ENCODE measurements at places on chromosomes 1 and 21. TPM values are rescaled to one million over a fixed set of nuclear protein-coding genes. Genes with fewer than 3 reads are reported as not detected.

DNA sequence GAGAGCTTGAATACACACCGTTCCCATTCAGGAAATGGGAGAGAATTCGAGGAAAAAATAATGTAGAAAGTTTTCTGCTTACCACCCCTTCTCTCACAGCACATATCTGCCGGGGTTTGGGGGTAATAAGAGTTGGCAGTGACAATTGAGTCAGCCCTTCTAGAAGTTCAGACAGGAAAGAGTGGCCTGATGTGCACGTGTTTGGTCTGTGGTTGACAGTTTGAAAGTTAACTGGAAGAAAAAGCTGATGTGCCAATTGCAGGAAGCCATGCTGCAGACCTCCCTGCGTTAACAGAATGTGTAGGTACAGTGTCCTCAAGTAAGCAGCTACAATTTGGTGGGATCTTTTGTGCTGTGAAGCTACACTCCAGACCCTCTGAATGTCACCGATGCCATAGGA is 50.9 kb downstream of the DHX9 start:
- DNase-seq, result peak; percentile 22

DNA sequence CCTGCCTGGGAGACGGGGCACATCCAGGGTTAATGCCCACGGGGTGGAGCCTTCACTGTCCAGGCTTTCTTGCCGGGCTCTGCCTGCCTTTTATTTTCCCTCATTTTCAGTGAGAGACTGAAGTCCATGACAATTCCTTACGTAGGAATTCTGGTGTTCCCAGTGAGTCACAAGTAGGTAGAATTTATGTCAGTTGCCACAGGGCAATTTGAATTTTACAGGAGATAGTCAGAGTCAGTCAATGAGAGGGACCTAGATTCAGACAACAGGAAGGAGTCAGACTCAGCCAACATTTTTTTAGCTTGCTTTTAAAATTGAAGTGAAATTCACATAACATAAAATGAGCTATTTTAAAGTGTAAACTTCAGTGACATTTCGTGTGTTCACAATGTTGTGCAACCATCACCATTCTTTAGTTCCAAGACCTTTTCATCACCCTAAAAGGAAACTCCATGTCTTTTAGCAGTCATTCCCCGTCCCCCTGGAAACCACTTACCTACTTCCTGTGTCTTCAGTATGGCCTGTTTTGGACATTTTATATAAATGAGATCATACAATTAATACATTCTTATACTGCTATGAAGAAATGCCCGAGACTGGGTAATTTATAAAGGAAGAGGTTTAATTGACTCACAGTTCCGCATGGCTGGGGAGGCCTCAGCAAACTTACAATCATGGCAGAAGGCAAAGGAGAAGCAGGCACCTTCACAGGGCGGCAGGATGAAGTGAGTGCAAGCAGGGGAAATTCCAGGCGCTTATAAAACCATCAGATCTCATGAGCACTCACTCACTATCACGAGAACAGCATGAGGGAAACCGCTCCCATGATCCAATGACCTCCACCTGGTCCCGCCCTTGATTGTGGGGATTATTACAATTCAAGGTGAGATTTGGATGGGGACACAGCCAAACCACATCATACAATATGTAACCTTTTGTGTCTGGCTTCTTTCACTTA is 14.6 kb downstream of the AJAP1 start:
- no peak for DNase-seq

LRP8 gene
- 41.4 TPM for total RNA-seq

SAMD13 gene
- 0.75 TPM for total RNA-seq

CCNL2 gene
- 403 TPM for total RNA-seq

- no peak for DNase-seq
Observed at GRCh38 chr1:37161171-37161570, 126.9 kb upstream of the GRIK3 start.

DNA sequence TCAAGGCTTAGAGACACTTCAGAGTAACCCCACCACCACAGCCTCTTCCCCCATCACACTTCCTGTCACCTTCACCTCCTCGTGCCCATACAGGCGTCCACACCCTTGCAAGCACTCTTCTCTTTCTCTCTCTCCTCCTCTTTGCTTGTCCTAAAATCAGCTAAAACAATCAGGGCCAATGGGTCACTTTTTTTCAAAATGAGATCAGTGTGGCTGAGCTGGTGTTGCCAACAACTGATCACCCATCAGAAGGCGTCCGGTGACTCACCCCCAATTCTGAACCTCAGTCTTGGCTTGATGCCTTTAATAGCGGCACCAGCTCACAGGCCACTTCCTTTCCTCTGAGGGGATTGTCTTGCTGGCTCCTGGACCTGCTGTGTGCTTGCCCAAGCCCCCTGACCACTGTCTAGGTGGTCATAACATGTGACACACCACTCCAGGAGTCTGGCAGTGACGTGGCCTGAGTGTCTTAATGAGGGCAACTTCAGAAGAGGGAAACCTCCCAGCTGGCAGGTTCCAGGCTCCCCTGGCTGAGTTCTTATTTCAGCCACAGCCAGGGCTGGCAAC is 1.6 kb downstream of the DRAXIN start:
- DNase-seq, result peak; percentile 28

ZSCAN20 gene
- 1.6 TPM for total RNA-seq

GRCh38 chr21:35337573-35337972 is 288.5 kb upstream of the RUNX1 start:
- DNase-seq, result no peak

- DNase-seq, result no peak
Observed at GRCh38 chr1:246178717-246179311, 328.3 kb downstream of the SMYD3 start.

GRCh38 chr21:46142582-46143473 is 12.6 kb downstream of the FTCD start:
- DNase-seq, result no peak

GRCh38 chr1:113088972-113089371 is 16.0 kb downstream of the LRIG2 start:
- DNase-seq, result no peak

C1orf105 gene
- not detected for total RNA-seq

GRCh38 chr1:110230381-110231199 is 20.5 kb downstream of the KCNC4 start:
- no peak for DNase-seq

PLCH2 gene
- 11.8 TPM for total RNA-seq

- DNase-seq, result no peak
Observed at GRCh38 chr1:162885265-162885664, 24.3 kb upstream of the CCDC190 start.

GRCh38 chr1:12709696-12710095 is 6.2 kb upstream of the AADACL3 start:
- no peak for DNase-seq

ODF2L gene
- 61.4 TPM for total RNA-seq

DNA sequence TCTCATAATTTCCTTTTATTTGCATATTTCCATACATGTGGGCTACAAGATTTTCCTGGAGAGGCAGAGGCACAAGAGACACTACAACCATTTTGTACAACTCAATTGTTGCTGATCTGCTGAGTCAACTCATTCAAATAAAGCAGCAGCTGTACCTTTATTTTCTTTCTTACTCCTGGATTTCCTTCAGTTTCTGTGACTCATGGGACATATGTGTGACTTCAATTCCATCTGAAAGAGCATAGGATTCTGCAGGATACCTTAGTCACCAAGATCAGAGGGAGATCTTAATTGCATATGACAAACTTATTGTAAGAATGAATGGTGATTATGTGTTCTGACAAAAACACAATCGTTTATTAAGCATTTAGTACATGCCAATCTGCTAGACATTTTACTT is 2219.4 kb downstream of the NCAM2 start:
- no peak for DNase-seq

OR14K1 gene
- not detected for total RNA-seq

DNA sequence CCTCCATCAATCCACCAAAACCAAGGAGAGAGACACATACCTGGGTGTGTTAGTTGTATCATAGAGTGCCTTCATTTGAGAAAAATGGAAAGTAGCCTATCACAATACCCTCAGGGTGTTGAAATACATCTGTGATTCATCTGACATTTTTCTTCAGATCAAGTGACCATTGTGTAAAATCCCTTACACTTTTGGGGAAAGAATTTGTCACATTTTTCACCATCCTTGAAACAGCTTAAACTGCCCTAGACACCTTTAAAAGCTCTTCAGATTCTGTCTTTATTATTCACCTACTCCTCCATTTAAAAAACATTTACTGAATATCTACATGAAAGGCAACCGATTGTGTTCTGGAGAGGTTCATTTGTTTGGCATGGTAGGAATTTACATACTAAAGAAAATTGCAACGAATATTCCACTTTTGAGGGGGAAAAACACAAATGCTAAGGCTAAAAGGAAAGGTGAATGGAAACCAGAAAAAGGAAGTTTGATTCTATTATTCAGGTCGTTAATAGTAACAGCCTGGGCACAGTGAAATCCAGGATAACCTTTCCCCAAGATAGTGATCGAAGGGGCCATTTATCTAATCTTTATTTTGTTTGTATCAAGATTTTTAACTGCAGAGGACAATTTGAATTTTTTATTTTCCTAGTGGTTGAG is 70.4 kb upstream of the SAMSN1 start:
- DNase-seq, result no peak

DNA sequence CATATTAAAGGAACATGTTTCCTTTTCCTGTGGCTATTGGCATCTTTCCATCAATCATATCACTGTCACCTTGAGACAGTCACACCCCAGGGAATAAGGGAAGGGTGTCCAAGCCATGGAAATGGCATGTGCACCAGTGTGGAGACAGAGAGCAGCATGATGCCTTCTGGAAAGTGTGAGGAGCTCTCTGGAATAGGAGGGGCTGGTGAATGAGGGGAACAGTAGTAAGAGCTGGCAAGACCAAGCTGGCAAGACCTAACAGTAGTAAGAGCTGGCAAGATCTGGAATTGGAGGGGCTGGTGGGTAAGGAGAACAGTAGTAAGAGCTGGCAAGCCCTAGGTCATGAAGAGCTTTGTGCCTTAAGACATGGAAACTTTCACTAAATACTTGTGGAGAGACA is 186.7 kb downstream of the C1orf94 start:
- DNase-seq, result no peak

DNA sequence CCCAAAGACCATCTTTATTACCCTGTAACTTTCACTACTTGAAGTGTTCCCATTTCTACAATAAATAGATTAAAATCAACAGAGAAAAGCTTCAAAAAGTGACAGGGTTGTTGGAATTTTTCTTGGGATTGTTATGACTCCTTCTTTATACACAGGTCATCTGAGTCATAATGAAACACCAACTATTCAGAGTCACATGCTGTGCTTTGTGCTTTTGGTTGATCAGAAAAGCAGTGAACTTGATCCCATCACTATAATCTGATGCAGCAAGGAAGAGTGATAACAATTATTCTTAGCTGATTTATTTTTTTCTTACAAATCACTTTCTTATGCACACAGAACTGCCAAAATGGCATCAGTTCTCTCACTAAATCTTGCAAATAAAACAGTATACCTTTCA is 422.9 kb downstream of the PTBP2 start:
- no peak for DNase-seq

FMO5 gene
- 0.53 TPM for total RNA-seq

CSF3R gene
- total RNA-seq, result 30.6 TPM

DNA sequence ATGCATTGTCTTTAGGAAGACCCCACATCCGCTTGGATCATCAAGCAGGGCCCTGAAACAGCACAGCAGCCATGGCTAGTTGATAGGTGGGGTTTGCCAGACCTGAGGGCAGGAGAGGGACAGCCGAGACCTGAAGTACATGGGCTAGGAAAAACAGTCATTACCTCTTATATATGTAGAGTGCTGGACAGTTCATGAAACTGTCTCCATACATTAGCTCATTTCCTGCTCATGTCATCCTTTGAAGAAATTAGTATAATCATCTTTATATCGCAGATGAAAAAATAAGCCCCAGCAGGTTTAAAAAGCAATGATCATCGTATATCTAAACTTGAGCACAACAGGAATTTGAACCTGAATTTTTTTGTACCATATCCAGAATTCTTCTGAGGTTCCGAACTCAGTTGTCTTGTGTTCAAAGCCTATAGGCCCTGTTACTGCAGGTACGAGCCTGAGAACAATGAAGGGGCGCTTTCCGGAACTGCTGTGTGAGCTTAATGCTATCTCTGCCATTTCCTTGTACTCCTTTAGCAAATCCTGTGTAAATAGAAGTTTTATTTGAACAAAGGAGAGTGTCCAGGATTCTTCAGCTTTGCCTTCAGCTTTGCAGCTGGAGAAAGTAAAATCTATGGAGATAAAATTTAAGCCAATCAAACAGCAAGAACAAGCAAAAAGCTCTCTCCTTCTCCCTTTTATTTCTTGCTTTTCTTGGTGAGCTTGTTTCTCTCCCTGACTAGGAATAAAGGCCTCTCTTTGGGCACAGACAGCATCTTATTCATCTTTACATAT is 32.4 kb upstream of the DUSP10 start:
- DNase-seq, result no peak

DNA sequence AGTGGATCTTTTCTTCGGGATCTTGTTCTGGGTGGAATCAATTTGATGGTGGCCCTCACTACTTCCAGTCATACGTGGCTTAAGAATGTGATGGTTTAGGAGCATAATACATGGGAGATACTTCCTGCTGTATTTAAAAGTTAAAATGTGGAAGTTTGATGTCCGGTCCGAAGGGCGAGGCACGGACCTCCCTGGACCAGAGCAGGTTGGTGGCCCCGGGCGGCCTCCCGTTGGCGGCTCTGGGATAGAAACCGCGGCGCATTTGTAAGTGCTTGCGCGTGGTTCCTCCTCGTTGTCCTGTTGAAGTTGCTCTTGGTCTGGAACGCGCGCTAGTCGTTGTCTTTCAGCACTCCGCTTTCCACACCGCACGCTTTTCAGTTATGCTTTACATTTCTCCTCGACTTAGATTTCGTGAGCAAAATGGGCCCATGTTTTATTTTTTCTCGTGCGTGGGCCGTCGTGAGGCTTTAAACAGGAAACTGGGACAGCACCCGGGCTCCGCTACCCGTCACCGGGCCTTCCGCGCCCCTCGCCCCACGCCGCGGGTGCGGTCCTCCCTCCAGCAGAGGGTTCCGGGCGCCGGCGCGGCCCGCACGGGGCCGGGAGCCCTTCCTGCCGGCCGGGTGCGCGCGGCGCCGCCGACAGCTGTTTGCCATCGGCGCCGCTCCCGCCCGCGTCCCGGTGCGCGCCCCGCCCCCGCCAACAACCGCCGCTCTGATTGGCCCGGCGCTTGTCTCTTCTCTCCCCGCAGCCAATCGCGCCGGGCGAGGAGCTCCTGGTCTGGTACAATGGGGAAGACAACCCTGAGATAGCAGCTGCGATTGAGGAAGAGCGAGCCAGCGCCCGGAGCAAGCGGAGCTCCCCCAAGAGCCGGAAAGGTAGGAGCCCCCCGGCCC is 48.9 kb downstream of the PRDM2 start:
- peak; percentile 94 for DNase-seq

- no peak for DNase-seq
Observed at GRCh38 chr1:16237343-16237830, 404 bp upstream of the CPLANE2 start.

BCL2L15 gene
- 2.4 TPM for total RNA-seq

All from naive thymus-derived CD4-positive, alpha-beta T cell (primary cell).